ENCODE measurements at places on chromosomes 2 and 18.
A peak's percentile ranks its signal among the peaks of the same experiment; 100 is the strongest.

GRCh38 chr2:201093573-201093972 lies 21.8 kb downstream of the NDUFB3 start:
- peak; percentile 62 for DNase-seq

DNA sequence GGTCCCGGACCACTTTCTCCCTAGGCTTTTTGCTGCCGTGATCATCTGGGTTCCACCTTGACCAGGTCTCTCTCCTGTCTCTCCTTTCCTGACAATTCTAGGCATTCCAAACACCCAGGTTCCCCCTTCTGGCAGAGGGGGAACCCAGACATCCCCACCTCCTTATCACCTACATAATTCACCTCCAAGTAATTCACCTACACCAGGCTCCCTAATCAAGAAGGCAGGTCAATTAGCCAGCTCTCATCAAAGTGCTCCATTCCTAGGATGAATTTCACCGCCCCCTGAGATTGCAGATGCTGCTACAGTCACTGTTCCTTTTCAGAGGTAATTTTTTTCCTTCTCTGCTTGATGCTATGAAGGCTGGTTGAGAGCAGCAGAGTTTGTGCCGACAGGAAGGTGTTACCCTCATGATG lies 42.3 kb upstream of the ATG16L1 start:
- no peak for DNase-seq

- DNase-seq = peak; percentile 66
Measured at GRCh38 chr2:16728351-16729136, 62.9 kb upstream of the CYRIA start.

DNA sequence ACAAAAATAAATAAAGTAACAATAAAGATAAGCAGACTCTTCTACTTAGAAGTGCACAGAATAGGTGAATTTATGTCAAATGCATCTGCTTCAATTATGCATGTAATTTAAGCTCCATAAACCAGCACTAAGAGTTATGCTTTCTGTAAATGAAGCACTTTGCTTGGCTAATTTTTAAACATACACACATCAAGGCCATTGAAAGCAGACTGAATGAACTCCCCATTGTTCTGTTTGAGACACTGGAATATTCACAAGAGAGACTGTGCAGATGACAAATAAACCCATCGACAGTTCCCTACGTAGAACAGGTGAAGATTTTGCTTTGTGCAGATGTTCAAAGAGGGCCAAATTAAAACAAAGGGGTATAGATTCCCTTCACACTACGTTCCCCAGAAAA lies 133.4 kb downstream of the PID1 start:
- DNase-seq = no peak

DNA sequence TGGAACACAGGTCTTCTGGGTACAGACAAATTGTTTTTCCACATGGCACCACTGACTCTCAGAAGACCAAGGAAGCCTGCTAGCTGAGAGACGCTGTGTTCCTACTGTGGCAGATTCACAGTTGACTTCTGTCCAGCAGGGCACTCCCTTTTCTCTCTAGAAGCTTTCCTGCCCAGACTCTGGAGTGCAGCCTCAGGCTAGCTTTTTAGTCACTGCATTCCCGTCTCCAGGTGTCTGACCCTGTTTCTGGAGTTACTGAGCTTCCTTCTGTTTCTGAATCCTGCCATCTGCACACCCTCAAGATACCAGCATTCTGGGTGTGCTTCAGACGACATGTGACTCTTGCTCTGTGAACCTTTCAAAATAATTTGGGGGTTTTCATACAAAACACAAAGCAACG lies 125.1 kb downstream of the TMEM200C start:
- DNase-seq = no peak

DNA sequence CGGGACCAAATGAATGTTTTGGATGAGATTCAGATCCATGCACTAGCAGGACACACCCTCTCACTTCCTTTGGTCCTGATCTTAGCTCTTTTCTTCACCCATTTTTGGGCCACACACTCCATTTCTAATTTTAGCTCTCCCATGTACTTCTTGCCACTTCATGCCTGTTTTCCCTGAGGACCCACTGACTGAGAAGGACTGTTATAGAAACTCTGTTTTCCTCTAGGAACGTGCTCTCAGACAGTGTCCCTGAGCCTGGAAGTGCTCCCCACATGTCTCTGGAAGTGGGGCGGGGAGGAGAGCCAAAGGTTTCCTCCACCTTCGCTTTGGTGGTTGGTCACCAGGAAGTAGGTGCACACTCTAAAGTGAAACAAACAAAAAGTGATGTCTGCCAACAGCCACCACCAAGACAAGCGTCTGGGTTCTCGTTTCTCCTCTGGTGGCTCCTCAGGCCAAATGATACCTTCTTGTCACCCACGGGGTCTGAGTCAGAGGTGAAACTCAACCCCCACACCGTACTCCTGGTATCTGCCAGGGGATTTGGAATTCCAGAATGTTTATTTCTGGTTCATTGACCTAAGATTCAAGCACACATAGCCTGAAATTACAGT lies 74.7 kb downstream of the MERTK start:
- DNase-seq = no peak

- no peak for DNase-seq
Measured at GRCh38 chr2:10956006-10956790, 44.5 kb downstream of the KCNF1 start.

- DNase-seq = no peak
Measured at GRCh38 chr2:186426153-186427016, 59.7 kb upstream of the ZC3H15 start.

GRCh38 chr2:223959688-223960087 lies 2.4 kb downstream of the MRPL44 start:
- peak; percentile 58 for DNase-seq

GRCh38 chr2:95077861-95078603 lies 43.6 kb downstream of the MRPS5 start:
- no peak for DNase-seq

- DNase-seq = no peak
Measured at GRCh38 chr2:162232671-162233070, 10.6 kb downstream of the FAP start.

GRCh38 chr2:240817496-240818292 lies 2.3 kb downstream of the KIF1A start:
- DNase-seq = no peak

GRCh38 chr2:226891780-226892590 lies 56.1 kb downstream of the RHBDD1 start:
- DNase-seq = no peak

- DNase-seq = peak; percentile 82
Measured at GRCh38 chr2:239991689-239992314, 33.3 kb downstream of the NDUFA10 start.

DNA sequence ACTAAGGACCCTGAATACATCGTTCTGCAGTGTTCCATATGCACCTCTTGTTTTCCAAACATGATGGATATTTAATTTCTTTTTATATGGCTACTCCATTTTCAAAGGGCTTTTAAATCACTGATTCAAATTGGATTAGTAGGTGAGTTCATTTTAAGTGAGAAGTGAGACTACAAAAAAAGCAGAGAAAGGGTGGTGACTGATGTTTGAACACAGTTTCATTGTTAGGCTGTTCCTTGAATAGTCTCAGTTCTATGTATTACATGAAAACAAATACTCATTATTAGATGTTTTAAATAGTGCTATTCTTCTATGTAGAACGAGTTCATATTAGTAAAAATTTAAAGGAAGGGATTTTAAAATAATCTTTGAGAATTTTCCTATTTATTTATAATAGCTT lies 72.7 kb upstream of the STON1 start:
- DNase-seq = no peak

DNA sequence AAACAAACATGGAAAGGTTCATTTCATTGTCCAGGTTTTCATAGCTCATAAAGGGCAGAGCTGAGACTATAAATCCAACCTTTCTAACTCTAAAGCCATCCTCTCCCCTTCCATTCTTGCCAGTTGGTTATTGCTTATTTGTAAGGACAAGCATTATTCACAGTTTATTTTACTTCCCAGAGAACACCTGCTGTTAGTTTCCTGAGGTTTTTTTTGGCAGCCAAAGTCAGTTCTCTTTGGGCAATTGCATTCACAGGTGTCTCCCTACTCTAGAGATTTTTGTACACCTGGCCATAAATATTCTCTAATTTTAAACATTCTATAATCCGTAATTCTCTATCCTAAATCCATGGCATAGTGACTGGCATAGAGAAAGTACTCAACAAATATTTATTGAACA lies 87.3 kb upstream of the SPHKAP start:
- no peak for DNase-seq
